ENCODE measurements at places on chromosomes 11 and 22.
A peak's percentile ranks its signal among the peaks of the same experiment; 100 is the strongest.

DNA sequence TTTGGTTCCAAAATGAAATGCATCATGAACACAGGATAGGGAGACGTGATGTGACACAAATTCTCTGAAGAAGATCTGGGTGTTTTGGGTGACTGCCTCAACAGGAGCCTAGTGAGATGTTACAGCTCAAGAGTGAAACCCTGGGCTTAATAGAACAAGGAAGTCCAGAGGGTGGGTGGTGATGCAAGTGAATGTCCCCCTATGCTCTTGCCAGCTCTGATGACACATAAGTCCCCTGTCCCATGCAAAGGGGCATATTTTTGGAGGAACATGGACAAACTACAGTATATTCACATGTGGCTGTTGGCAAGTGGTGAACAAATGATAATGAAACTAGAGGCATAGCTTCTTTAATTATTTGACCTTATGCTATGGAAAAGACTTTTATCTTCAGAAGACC is 9.2 kb downstream of the CRTAM start:
- DNase-seq, result no peak

GRCh38 chr11:297586-298405 is 1.5 kb downstream of the IFITM5 start:
- no peak for DNase-seq

DNA sequence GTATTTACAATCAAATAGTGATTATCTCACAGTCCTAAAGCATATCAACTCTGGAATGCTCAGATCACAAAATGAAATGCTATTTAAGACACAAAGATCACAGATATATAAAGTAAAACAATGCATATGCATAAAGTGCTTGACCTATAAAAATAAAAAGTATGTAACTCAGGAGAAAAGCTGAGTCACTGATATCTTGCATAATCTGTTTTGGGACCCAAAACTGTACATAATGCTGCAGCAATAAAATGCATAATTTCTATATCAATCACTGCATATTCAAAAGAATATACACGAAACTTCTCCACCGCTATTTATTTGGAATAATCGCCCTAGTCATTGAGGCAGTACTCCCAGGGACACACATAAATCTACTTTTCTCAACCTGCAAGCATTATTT is 34.9 kb upstream of the GRIA4 start:
- DNase-seq, result no peak

GRCh38 chr22:22406445-22407027 is 102.0 kb downstream of the ZNF280B start:
- DNase-seq, result no peak

DNA sequence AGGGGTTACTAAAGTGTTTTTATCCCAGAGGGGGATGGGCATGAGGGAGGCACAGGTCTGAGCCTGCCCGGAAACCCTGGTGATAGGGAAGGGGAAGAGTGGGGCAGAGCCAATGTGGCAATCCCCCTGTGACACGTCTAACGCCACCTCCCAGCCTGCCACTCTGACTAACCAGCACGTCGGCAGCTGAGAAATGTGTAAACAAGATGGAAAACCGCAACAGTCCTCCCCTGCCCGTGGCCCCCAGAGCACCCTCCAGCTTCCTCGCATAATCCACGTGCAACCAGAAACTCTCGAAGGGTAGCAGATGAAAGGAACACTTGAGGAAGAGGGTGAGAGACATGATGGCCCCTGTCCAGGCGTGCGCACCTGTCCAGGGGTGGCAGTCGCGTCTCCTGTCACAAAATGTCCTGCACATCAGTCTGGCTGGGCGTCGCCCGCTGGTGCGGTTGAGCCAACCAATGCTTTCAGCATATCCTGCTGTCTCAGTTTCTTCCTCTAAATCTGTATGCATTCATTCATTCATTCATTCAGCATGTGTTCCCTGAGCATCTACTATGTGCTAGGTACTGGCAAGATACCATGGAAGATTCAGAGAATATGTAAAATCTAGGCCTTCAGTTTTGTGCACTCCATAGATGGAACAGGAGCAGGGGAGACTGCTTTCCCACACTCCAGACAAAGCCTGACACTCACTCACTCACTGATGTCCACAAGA is 4.5 kb downstream of the TMPRSS4 start:
- DNase-seq, result no peak

DNA sequence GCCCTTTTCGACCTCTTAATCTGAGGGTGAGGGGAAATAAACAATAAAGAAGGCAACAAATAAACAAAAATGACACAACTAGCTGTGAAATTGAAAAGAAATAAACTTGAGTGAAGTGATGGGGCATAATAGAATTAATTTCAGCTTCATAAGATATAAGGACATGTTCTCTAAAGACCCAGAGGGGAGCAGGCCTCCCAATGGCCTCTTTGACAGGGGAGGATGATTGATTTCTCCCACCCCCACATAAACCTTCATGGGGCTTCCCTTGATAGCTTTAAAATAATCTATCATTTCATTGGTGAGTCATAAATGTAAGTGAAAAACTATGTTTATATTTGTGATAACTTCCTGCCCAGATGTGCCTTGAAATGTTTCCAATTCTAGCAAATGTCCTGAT is 226.3 kb upstream of the RAG2 start:
- DNase-seq, result no peak

DNA sequence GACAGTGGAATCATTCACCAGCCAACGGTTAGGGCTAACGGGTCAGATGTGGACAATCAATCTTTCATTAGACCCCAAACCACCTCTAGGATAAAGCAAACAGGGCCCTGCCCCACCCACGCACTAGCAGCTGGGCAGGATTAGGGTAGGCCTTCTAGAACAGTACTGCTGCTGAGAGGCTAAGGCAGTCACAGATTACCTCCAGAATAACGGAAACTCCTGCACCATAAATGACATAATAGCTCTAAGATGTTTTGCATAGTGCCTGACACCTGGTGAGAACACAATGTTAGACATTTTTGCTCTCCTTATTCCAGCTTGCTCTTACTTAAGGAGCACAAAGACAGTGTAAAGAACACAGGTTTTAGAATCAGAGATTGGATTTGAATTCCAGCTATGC is 1.8 kb downstream of the SYTL2 start:
- peak; percentile 74 for DNase-seq

- no peak for DNase-seq
Measured at GRCh38 chr11:122159173-122159721, 43.2 kb upstream of the BLID start.

DNA sequence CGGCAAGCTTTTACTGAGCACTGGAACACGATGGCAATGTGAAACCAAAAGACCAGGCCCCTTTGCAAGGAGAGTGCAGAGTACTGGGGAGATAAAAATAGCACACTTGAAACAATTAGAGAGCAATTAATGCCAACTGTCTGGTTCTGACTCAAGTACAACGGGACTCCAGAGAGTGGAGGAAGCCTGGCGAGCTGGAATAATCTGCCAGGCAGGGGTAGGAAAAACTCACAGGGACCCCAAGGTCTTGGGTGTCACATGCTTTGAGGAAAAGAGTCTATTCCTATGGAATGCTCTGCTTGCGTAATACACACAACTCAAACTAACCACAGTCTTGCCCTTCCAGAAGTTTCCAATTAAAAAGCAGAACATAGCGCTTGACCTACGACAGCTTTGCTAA is 113.0 kb upstream of the CLMP start:
- peak; percentile 11 for DNase-seq

DNA sequence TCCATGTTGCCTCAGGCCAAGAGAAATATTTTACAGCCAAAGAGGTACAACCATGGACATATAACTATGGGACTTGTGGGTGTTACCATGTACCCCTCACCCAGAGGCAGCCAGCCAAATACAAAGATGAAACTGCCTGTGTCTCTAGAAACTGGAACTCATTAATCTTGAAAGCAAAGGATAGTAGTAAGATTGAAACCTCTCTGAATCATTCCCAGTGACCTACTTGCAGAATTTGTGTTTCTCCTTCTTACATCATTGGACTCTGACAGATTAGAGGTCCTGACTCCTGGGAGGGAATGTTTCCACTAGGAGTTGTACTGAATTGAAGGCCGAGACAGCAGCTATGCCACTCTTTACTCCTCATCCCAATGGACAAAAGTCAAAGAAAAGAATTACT is 257.4 kb upstream of the UBASH3B start:
- no peak for DNase-seq

- no peak for DNase-seq
Measured at GRCh38 chr11:108561535-108561991, 32.0 kb downstream of the EXPH5 start.

All from germinal center (tissue), 1 donor.